Activated naive CD4-positive, alpha-beta T cell (primary cell): ENCODE measurements at places on chromosomes 5 and 9.

DNA sequence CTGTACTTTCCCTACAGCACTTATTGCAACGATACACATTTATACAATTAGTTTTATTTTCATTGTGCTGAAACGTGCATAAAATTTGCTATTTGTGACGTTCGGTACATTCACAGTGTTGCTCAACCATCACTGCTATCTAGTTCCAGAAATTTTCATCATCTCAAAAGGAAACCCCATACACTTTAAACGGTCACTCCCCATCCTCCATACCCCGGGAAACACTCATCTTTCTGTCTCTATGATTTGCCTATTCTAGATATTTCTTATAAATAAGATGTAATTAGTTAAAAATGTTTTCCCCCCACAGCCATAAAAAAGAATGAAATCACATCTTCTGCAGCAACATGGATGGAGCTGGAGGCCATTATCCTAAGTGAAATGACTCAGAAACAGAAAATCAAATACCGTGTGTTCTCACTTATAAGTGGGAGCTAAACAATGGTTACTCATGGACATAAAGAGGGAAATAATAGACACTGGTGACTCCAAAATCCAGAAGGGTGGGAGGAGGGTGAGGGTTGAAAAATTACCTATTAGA lies 40.2 kb upstream of the TEX48 start:
- no peak for DNase-seq

GRCh38 chr9:113600023-113600823 lies 136.7 kb downstream of the RGS3 start:
- no peak for DNase-seq

- no peak for DNase-seq
These were observed 42.9 kb upstream of the TRIM32 start for GRCh38 chr9:116644091-116644688.

GRCh38 chr5:129163810-129164378 lies 69.3 kb downstream of the ISOC1 start:
- no peak for DNase-seq

DNA sequence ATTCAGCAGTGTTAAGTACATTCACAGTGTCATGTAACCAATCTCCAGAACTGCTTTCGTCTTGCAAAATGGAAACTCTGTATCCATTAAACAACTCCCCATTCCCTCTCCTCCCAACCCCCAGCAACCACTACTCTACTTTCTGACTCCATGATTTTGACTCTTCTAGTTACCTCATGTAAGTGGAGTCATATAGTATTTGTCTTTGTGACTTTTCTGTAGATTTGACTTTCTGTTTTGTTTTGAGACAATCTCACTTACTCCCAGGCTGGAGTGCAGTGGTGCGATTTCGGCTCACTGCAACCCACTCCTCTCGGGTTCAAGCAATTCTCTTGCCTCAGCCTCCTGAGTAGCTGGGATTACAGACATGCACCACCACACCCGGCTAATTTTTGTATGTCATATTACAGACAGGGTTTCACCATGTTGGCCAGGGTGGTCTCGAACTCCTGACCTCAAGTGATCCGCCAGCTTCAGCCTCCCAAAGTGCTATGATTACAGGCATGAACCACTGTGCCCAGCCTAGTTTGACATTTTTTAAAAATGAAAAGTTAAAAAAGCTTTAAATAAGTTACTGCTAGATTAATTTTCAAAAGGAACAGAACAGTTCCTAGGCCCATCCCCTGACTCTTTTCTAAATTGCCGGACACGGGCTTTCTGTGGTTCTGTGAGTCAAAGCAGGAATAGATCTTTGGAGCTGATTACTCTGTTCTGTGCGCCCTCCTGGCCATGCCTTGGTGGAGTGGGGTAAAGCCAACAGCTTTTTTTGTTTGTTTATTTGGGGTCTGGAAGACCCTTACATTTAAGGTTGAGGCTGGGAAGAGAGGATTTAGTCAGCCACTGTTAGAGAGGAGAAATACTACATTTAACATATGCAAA lies 59.3 kb downstream of the RALGPS1 start:
- DNase-seq, result no peak

- DNase-seq, result no peak
These were observed 485.2 kb downstream of the RAB3C start for GRCh38 chr5:59067956-59068656.

DNA sequence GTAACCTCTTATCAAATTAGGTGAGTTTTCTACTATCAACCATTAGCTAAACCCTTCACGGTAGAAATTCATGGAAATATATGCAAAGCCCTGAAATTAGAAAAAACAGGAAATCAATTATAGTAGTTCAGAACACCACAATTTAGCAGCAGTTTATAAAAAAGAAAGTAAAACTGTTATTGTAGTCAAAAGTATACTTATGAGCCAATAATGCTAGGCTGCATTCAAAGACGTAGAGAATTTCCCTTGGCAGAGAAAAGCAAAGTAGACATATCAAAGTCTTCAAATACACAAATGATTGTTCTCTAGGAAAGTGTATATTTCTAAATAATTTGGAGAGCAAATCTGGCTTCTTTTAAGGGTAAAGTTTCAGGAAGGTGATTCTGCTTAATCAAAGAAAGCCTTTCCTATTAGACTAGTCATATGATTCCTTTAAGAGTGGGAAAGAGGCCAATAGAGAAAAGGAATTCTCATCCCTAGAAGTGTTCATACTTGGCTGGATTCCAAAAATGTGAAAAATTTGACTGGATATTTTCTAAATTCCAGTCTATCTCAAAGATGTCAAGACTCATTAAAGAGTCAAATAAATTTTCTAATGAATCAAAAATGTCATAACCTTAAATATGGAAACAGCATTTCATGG lies 185.5 kb downstream of the SMC2 start:
- no peak for DNase-seq

DNA sequence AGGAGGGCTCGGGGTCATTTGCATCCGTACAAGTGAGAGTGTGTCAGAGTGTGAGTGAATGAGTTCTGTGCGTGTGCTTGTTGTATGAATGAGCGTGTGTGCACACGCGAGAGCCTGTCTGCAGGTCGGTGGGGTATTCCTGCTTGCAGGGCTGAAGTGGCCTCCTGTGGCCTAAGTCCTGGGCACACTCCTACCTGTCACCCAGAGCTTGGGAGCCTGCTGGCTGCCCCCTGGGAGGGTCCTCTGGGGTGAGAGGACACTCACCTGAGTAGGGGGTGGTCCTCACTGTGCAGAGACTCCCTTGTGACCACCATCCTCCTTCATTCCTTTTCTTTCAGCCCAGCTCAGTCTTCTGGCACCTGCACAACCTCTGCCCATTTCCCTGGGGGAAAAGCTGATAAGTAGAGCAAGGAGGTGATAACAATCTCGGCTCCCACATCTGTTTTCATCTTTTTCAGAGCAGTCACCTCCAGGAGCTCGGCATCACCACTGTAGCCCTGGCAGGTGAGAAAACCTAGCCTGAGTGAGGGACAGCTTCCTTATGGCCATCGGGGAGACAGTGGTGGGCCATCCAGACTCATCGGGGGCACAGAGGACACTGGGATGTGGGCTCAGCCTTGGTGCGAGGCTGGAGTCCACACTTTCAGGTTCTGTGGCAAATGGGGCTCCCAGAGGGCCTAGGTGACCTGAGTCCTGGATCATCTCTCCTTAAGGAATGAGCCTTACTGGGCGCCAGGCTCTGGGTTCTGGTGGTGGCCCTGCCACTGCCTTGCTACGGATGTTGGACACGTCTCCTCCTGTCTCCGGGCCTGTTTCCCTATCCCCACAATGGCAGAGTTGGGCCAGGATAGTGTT lies 38.7 kb upstream of the SYNPO start:
- no peak for DNase-seq

GRCh38 chr9:90774682-90775081 lies 26.9 kb upstream of the SYK start:
- no peak for DNase-seq

- no peak for DNase-seq
These were observed 6.2 kb downstream of the GNPDA1 start for GRCh38 chr5:142006363-142007236.

GRCh38 chr5:4023753-4024335 lies 428.2 kb downstream of the IRX1 start:
- DNase-seq, result no peak

- DNase-seq, result no peak
These were observed 168.5 kb downstream of the OLFM1 start for GRCh38 chr9:135255841-135256580.

DNA sequence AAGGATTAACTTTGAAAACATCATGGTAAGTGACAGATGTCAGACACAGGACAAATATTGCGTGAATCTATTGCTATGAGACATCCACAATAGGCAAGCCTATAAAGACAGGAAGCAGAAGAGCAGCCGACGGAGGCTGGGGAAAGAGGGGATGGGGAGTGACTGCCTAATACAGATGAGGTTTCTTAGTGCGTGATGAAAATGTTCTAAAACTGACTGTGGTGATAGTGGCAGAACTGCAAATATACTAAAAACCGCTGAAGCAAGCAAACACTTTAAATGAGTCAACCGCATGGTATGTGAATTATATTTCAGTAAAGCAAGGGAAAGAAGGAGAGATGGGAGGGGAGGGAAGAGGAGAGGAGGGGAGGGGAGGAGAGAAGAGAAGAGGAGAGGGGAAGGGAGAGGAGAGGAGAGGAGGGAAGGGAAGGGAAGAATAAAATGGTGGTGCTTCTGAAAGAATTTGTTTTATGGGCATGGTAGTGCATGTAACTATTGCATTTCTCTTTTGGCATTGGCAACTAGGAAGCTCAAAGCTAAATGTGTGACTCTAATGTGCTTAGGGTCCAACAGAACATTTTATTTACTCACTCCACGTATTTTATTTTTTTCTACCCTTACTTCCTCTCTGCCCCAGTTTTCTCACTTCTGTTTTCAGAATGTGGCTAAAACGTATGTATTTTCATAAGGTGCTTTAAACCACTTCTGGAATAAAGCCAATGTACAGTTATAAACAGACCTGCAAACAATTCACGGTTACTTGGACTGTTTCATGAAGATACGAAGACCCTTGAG lies 21.3 kb downstream of the AKNA start:
- no peak for DNase-seq

DNA sequence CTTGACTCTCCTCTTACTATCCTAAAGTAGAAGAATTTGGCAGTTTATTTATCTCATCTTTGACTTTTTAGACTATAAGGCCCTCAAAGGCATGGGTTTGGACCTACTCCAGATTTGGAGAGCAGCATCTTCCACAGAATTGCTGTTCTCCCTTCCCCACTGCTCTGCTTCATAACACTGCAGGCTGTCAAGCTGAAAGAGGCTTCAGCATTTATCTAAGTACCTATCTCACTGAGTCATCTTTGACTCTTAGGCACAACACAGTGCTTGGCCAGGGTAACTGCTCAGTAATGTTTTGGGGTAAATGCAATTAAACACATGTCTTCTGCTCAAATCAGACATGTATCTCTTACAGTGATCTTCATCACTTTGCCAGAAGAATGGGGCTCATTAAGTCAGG lies 60.6 kb downstream of the GRIN3A start:
- DNase-seq, result no peak

- no peak for DNase-seq
These were observed 9.9 kb upstream of the PCSK5 start for GRCh38 chr9:75880618-75881017.

DNA sequence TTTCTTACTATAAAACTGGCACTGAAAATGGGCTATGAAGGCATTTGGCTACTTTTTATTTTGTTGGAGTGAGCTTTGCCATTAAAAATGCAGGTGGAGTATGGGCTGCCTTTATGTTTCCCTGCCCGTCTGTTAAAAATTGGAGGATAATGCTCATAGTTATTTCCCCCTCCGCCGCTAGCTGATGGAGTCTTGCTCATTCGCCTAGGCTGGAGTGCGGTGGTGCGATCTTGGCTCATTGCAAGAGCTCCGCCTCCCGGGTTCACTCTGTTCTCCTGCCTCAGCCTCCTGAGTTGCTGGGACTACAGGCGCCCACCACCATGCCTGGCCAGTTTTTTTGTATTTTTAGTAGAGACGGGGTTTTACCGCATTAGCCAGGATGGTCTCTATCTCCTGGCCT lies 8.6 kb downstream of the G3BP1 start:
- no peak for DNase-seq
